ENCODE measurements at places on chromosomes 5 and 9.

DNA sequence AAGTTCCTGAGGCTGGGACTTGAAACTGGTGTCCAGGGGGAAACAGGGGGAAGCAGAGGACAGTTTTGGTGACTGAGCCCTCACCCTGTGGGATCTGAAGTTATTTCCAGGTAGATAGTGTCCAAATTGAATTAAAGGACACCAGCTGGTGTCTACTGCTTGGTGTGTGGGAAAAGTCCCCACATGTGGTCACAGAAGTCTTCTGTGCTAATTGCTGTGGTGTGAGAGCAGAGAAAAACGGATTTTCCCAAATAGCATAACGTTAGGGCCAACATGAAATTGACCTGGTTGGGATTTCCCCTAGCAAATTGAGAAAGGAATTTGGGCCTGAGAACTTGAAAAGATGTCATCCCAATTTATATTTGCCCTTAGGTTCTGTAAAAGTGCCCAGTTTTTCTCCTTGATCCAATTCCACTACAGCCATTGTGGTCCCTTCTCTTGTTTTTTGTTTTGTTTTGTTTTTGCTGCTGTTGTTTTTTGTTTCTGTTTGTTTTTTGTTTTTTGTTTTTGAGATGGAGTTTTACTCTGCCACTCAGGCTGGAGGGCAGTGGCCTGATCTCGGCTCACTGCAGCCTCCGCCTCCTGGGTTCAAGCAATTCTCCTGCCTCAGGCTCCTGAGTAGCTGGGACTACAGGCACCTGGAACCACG is 5.6 kb upstream of the STARD4 start:
- no peak for DNase-seq

DNA sequence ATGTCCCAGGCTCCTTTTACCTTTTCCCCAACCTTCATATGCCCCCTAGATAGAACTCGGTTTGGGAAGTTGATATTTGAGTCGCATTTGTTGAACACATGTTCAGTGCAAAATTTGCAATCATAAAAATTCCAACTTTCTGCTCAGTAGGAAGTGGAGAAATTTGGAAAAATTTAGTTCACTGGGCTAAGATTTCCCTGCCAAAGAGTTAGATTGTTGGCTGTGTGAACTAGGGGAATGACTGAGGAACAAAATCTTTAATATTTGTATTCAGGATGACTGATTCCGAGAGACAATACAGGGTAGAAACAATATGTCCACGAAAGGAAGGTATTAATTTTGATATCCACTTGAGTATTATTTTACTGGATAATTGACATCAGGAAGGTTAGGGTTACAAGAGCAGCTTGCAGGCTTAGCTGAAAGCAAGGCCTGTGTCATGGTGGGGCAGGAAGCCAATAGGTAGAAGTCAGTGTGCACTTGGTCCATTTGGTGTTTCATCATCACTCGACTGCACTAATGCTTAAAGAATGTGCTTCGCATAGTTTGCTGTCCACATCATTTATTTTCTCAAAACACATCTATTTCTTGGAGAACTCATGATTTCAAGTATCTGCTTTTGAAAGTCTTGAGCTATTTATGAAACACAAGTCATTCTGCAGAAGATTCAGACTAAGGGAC is 59.4 kb upstream of the GNA14 start:
- DNase-seq = no peak

GRCh38 chr9:133114886-133115603 is 6.0 kb downstream of the RALGDS start:
- no peak for DNase-seq

DNA sequence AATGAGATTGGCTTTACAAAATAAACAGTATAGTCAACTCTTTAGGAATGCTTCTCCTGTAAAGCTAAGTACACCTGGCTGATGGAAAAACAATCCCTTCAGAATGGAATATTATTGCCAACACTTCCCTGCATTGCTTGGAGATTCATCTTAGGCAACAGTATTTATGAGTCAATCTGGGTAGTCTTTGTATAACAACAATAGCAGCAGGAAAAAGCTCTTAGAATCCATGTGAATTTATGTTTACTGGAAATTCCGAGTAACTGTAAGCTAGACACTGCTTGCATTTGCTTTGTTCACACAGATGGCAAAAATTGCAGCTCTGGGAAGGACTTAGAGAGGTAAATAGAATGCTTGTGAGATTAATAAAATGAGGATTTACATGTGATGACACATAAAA is 101.7 kb upstream of the NTRK2 start:
- DNase-seq = no peak

DNA sequence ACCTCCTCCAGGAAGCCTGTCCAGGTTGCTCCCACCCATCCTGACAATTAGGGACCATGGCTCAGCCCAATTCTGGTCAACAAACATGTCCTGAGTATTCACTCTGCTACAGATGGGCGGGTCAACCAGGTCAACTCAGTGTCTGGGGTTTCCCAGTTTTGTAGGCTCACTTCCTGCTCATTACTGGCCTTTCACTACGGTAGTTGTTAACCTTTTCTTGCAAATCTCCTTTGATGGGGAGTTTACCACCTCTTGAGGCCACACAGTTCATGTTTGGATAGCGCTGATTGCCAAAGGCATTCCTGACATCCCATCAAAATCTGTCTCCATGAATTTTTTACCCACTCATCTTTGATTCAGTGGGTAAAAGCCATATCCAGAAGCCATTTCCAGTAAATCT is 13.8 kb downstream of the TMEM8B start:
- no peak for DNase-seq

DNA sequence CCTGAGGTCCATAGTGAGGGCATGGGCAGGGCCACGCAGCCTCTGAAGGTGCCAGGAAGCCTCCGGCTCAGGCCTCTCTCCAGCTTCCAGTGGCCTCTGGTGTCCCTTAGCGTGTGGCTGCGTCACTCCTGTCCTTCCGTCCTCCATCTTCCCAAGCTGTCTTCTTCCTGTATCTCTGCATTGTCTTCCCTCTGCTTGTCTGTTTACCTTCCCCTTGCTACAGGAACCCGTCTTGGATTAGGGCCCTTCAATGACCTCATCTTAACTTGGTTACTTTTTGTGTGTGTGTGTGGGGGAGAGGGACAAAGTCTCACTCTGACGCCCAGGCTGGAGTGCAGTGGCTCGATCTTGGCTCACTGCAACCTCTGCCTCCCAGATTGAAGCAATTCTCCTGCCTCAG is 14.4 kb downstream of the ASS1 start:
- no peak for DNase-seq

DNA sequence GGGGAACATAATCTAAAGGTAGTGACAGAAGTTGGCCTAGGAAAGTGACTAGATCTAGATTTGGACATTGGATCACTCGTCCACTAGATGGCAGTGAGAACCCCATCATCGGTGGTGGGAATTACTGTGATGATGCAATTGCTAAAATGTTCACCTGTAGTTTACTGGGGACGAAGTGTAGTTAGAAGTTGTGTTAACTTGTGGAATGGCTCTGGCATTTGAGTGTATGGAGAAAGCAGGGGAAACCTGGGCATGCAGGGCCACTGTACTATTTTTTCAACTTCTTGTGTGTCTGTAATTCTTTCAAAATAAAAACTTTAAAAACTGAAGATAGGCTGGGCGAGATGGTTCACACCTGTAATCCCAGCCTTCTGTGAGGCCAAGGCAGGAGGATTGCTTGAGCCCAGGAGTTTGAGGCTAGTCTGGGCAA is 75.5 kb downstream of the PHAX start:
- no peak for DNase-seq

- no peak for DNase-seq
Measured at GRCh38 chr5:141518618-141519015, 29.7 kb downstream of the PCDHGC5 start.

DNA sequence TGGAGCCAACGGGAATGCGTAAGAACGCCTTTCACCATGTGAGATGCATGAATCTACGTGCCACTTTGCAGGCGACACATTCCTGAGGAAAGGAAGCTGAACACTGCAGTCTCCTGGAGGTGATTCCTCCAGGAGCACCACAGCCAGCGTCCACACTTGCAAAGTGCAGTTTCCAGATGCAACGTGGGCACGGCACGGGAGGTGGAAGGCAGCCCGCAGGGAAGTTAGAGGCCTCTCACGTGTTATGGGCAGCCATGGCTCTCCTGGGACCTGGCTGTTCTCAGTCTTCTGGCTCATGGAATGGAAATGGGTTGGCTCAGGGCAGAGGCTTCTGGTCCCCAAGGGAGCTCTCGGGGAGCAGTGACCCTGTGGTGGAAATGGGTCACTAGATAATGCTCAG is 381.0 kb upstream of the IRX4 start:
- DNase-seq = no peak

GRCh38 chr9:69016191-69017096 is 2.5 kb upstream of the PRKACG start:
- no peak for DNase-seq

- DNase-seq = no peak
Measured at GRCh38 chr5:68562308-68562707, 346.8 kb downstream of the PIK3R1 start.

DNA sequence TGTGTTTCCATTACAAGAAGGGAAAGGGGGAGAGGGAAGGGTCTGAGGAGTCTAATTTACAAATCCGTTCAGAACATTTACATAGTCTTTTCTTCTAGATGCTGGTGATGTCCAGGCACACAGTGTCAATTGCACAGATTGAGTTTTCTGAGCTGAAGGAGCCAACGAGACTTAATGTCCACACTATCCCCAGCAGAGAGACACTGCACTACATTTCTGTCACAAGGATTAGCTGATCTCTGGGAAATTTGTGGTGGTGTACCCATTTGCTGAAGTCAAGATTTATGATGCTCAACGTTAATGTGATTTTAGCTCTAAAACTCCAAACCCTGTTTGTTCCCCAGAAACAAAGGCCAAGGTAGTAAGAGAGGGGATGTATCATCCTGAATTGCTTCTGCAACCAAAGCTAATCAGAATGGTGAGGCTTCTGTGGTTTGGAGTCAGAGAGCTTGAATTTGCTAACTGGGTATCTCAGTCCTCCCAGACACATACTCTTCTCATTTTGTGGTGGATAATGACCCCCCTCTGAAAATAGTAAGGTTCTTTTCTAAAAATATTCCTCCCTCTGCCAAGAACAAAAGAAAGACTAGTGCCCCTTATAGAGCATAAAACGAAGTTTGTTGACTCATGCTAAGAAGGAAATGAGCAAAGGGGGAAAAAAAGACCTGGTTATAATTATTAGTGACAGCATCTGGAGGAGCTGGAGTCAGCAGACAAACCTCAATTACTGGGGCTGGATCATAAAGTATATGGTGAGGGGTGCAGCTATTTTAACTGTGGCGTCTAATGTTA is 416.9 kb downstream of the PSAT1 start:
- no peak for DNase-seq

DNA sequence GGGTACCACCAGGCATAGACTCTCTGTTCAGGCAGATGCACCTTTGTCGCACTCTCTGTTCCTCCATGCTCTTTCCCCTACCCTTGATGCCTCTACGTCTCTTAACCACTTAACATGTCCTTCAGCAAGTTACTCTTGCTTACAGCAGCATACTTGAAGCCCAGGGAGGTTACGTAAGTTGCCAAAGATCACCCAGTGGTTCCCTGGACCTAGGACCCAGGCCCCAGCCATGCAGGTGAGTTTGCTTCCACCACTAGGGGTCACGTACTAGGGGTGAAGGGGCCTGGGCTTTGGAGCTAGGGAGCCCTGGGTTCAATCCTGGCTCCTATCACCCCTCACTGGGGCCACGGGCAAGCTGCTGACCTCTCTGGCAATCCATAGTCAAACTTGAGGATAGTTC is 8.9 kb downstream of the AKNA start:
- DNase-seq = no peak

DNA sequence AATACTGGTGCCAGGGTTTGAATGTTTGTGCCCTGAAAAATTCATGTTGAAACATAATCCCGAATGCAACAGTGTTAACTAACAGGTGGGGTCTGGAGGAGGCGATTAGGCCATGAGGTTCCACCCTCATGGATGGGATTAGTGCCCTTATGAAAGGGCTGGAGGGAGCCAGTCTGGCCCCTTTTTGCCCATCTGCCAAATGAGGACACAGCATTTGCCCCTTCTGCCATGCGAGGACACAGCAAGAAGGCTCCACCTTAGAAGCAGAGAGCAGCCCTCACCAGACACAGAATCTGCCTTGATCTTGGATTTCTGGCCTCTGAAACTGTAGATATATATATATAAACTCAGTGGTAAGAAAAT is 32.6 kb upstream of the RNF130 start:
- DNase-seq = no peak

- DNase-seq = no peak
Measured at GRCh38 chr9:84241817-84242373, 98.7 kb downstream of the SLC28A3 start.

DNA sequence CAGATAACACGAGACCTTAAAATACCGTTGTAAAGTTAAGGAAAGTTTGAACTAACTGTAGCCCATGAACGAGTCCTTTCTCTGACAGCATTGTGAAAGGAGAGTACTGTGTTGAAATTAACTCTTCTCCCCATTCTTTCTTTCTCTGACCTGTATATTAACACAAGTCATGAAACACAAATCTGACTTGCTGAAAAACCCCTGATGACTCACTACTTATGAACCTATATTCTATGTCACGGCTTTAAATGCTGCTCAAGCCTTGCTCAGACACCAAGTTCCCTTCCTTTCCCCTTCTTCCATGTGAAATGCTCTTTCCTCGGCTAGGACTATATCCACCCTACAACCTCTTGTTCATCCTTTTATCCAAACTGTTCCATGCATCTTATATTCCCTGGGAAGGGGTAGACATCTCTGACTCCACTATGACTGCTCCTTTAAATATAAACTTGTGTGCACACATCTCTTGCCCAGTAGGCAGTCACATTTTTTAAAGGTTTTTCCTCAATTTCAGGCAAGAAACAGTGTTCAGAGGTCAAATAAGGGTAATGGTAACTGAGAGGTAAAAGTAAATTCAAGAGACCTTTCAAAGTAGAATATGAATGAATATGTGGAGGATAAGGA is 142.9 kb downstream of the NFIB start:
- DNase-seq = no peak

DNA sequence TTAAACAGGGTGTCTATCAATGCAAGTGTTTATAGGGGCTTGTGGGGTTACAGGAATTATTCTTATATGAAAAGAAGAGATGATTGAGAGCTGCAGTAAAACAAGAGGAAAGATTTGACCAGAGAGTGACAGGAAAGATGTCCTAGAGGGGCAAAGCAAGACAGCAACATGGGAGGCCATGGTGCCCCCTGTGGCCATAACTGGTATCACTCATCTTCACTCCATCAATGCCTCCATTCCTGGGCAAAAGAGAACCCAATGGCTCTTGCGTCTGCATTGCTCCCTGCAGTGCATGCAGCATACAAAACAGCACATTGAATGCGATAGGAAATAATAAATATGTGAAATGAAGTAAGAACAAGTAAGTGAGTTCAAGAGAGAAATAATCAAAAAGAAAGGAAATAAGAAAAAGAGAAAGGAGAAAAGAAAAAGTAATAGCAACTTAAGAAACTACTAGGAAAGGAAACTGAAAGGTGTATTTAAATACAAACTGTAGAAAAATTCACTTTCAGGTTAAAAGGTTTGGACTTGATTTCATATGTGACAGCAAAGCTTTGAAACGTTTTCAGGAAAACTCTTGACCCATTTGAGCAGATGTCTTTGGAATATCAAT is 206.6 kb downstream of the SEMA5A start:
- DNase-seq = no peak

GRCh38 chr9:127424676-127424999 is 456 bp downstream of the ZNF79 start:
- DNase-seq = no peak

Data from stimulated activated CD8-positive, alpha-beta memory T cell treated with anti-CD3 and anti-CD28 coated beads, Interleukin-7, amount 100 ng/mL, for 48 hours (primary cell).